ENCODE measurements at places on chromosomes 3 and 15.

DNA sequence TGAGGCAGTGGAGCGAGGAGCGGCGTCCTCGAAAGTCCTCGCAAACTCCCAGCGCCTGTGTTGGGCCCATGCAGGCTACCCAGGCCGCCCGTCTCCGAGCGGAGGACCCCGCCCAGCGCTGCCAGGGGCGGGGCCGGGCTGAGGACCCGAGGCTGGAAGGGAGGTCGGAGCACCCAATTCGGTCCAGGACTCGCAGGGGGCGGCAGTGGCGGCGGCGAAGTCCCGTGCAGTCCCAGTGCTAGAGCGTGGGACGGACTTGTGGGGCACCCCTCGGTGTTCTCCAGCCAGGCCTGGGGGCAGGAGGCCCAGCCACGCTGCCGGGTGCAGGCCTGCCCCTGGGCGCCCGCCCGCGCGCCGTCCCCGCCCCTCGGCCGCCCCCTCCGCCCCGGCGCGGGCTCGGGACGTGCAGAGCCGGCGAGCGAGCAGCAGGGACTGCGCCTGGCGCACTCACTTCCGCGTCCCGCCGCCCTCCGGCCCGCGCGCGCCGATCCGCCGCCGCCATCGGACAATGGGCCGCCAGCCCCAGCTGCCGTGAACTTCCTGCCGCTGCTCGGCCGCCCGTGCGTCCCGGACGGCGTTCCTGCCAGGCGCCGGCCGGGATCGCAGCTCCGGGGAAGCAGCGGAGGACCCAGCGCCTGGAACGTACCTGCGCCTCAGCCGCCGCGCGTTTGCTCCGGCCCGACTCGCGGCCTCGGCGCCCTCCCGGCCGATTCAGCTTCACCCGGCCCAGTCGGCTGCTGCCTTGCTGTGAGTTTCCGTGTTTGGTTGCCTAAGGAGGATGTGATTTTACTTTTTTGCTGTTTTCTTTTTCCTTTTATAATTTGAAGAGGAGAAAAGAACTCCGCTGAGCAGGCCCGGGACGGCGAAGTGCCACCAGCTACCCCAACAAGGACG lies 596 bp upstream of the LIMD1 start:
- DNase-seq = peak; percentile 38

DNA sequence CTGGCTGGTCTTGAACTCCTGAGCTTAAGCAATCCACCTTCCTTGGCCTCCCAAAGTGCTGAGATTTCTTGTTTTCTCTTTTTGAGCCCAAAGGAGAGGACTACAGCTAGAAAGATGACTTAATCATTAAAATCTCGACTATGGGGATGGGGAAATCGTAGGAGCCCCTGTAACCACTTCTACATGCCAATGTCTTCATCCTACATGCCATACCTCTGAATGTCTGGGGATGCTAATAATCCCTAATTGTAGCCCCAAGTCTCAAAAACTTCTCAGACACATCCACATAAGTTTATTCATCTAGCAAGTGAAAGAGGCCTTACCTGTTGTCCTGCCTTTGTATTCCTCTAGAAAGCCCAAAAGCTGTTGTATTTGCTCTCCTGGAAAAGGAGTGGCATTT lies 3.7 kb upstream of the RHOV start:
- DNase-seq = no peak

DNA sequence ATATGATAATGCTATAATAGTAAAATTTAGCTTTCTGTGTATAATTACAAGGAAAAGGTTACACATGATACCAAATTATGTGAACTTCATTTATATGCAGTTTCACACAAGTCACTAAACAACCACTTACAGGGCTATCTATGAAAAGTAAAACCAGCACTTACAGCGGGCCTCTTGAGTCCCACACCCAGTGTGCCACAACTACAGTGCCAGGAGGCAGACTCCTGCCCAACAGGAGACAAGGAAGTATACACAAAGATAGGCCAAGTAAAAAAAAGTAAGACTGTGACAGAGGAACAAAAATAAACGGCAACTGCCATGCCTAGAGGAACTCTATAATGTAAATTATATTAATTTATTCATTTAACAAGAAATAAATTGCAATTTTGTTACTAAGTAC lies 53.4 kb upstream of the NEK10 start:
- no peak for DNase-seq

DNA sequence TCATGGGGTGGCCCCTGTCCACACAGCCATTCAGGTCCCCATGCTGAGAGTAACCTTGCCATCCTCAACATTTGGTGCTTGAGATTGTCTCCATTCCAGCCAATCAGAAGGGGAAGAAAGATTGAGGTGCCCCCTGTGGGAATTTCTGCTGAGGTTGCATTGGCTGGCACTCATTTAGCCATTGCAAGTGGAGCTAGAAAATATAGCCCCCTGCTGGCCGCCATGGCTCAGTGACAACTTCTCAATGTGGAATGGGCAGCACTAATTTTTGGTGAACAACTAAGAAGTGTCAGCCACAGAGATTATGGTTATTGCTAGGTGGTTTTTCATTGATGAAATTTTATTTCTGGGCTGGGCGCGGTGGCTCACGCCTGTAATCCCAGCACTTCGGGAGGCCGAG lies 22.0 kb downstream of the COL6A6 start:
- no peak for DNase-seq

DNA sequence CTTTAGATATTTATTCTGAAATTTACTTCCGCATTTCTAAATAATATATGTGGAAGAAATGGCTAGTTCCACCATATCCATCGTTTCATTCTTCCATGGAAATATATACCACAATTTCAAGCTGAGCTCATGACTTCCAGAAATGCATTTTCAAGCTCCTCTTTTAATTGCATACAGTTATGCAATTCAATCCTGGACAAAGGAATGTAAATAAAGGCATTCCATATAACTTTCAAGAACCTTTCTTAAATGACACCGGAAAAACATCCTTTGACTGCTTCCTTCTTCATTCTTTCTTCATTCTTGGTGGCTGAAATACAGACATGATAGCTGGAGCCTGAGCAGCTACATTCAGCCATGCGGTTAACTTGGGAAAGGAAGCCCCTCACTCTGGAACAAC lies 185.2 kb upstream of the GADL1 start:
- DNase-seq = no peak

DNA sequence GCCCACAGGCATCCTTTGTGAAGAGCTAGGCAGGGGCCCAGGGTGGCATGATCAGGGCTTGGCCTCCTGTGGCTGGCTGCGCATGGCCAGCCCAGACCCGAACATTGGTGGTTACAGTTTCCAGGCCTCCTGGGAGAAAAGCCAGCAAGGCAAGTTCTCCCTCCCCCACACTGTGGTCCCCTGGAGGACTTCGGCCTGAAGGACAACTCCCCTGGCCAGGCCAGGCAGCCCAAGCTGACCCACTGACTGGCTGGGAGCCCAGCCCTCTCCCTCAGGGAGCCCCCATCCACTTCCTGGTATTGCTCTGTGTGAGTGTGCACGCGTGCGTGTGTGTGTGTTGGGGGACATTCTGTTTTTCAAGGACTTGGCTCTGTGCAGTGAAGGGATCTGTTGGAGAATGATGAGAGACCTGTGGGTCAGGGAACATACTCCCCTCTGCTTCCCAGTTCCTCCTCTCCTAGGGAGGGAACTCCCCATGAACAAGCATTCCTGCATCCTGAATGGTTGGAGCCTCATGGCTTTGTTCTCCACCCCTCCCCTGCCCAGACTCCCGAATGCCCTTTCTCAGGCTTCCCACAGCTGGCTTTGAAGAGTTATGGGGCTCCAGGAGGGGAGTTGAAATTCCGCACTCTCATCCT lies 29.5 kb downstream of the CORO2B start:
- no peak for DNase-seq

- DNase-seq = no peak
Observed at GRCh38 chr3:141659821-141660613, 78.1 kb upstream of the RNF7 start.

- DNase-seq = no peak
Observed at GRCh38 chr3:55659701-55660100, 172.6 kb upstream of the WNT5A start.

- DNase-seq = no peak
Observed at GRCh38 chr3:43484926-43485488, 136.8 kb downstream of the ANO10 start.

- no peak for DNase-seq
Observed at GRCh38 chr3:84536916-84537315, 421.9 kb upstream of the CADM2 start.

- no peak for DNase-seq
Observed at GRCh38 chr3:4245671-4246070, 57.5 kb upstream of the SETMAR start.

DNA sequence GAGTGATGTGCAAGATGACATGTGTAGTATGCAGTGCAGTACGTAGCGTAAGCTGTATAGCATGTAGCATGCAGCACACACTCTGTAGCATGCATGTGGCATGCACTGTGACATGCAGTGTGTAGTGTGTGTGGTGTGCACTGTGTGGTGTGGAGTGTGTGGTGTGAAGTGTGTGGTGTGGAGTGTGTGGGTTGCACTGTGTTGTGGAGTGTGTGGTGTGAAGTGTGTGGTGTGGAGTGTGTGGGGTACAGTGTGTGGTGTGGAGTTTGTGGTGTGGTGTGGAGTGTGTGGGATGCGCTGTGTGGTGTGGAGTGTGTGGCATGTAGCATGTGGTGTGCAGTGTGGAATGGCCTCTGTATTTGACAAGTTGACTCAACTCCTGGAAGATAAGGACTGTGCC lies 39.2 kb downstream of the ROPN1B start:
- DNase-seq = no peak

GRCh38 chr3:16704941-16705340 lies 99.7 kb upstream of the DAZL start:
- no peak for DNase-seq

- no peak for DNase-seq
Observed at GRCh38 chr15:75362642-75363249, 5.7 kb downstream of the MAN2C1 start.

DNA sequence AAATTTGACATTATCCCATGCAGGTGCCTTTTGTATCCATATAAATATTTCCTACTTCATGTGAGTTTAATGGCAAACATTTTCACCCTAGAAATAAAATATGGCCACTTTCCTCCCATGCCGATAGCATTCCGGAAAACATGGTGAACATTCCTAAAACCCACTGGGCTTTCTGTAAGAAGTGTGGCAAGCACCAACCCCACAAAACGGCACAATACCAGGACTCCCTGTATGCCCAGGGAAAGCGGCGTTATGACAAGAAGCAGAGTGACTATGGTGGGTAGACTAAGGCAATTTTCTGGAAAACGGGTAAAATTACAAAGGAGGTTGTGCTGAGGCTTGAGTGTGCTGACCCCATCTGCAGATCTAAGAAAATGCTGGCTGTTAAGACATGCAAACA lies 7.6 kb downstream of the ANXA2 start:
- DNase-seq = no peak

DNA sequence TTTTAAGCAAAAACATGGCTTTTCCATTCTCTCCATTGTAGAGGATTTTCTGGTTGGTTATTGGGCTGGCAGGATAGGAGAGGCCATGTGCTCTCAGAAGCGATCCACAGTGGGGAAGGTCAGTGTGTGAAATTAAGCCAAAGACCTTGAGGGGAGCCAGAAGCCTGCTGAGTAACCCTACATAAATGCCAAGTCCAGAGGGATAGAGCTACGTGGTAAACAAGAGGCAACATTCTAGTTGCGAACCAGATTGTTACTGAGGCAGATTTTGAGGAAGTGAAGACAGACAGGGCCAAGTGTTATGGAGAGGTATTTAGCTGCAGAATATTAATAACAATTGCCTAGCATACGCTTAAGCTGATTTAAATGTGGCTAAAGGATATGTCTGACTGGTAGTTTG lies 592.8 kb upstream of the GBE1 start:
- DNase-seq = no peak

DNA sequence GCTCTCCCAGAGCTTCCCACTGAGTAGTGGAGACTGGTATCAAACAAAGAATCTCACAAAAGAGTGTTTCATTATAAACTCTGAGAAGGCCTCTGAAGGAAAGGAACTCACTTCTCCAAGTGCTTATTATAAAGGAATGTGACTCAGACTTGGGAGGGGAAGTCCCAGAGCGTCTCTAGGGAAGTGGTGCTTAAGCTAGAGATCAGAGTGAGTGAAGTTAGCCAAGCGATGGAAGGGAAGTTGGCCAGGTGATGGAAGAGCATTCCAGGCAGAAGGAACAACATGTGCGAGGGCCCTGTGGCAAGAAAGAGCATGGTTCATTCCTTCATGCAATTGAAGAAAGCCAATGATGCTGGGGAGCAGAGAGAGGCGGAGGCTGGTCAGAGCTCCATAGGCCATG lies 2.3 kb downstream of the XYLB start:
- no peak for DNase-seq

GRCh38 chr3:158768881-158769543 lies 32.8 kb upstream of the MFSD1 start:
- peak; percentile 86 for DNase-seq

GRCh38 chr3:133765256-133765655 lies 19.1 kb downstream of the TF start:
- DNase-seq = no peak

DNA sequence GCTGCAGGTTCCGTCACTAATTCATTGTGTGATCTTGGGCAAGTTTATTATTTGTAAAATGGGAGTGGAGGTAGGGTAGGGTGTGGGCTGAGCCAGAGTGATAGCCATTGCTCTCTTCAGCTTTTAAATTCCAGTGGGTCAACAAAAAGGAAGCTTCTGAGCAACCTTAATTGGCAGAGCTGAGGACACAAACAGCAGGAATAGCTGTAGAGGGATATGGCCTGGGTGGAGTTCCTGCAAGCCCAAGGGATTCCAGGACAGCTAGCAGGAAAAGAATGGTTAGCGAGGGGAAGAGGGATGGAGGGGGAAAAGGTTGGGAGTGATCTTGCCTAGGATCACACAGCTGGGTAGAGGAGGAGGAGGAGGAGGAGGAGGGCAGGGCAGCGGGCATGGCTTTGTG lies 11.4 kb downstream of the CCK start:
- no peak for DNase-seq

- DNase-seq = no peak
Observed at GRCh38 chr3:67688231-67688630, 33.8 kb upstream of the SUCLG2 start.

GRCh38 chr3:126084768-126085180 lies 850 bp upstream of the SLC41A3 start:
- DNase-seq = no peak

DNA sequence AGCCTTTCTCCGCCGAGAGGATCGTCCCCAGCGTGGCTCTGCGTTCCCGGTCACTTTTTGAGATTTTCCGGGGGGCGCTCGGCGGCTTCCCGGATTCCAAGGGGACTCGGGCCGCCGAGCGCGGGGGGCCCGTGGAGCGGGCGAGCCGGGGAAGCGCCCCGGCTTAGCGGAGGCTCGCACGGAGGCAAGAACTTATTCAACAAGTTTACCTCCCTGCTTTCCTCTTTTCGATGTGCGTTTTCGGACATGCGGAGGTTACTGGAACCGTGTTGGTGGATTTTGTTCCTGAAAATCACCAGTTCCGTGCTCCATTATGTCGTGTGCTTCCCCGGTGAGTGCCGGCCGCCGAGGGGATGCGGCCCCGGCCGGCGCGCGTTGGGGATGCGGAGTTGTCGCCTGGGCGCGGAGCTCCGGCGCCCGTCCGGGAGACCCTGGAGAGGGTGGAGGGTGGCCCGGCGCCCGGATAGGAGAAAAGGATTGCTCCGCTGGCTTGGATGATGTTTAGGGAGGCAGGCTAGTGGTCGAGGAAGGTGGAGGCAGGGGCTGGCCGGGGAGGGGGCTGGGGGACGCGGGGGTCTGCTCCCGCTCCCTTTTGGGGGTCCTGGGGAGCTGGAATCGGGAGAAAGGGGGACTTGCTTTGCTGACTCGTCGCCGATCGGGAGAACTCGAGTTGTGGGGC lies 810 bp downstream of the PTPRG start:
- DNase-seq = no peak

GRCh38 chr3:50345586-50346234 lies at the start of gene ZMYND10:
TSS of gene ZMYND10 (minus strand) at chr3:50345732. CDS start at chr3:50345579, 153 bp downstream.
- DNase-seq = no peak

All from fibroblast of skin of left biceps (primary cell).